Frontal cortex (tissue), 4 donors: ENCODE measurements at places on chromosomes 12 and 14.

GRCh38 chr14:55031190-55031589 lies 4.2 kb downstream of the SOCS4 start:
- no peak for DNase-seq

- peak; percentile 17 for DNase-seq
Observed at GRCh38 chr12:118190266-118190665, 54.3 kb downstream of the PEBP1 start.

GRCh38 chr12:24960222-24960855 lies 11.4 kb upstream of the BCAT1 start:
- no peak for DNase-seq

DNA sequence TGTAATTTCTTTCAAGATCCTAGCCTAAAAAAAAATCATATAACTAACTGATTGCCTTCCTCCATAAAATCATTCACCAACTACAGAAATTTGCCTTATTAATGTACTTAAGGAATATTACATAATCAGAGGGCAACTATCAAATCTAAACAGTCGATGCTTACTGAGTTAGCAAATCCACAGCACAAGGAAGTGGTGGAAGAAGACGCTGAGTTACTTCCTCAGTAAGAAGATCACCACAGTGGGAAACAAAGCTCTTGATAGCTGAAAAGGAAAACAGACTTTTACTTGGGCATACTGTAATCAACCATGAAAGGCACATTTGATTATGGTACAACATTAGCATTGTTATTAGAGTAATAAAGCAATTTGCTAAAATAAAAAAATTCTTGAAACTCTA lies 48.7 kb downstream of the HEATR5A start:
- DNase-seq: no peak

DNA sequence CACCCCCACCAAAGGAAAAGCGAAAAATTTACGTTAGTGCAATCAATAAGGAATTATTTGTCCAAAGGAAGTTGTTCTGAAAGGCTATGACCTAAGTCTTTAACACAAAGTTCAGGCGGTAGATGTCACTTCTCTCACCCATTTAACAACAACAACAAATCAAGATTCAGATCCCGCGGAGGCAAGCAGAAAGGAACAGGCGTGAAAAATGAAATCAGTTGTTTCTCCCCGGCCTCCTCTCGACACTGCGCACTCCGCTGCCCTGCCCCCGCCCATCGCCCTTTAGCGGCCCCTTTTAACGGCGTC lies 1.4 kb downstream of the DENND5B start:
- DNase-seq: no peak

GRCh38 chr14:68966872-68967301 lies 12.2 kb downstream of the ACTN1 start:
- no peak for DNase-seq

- no peak for DNase-seq
Observed at GRCh38 chr12:100151769-100152168, 9.1 kb upstream of the BLTP3B start.

GRCh38 chr12:53338916-53339315 lies 2.8 kb upstream of the SP7 start:
- DNase-seq: no peak

GRCh38 chr14:96217376-96217913 lies 12.8 kb downstream of the BDKRB2 start:
- no peak for DNase-seq

DNA sequence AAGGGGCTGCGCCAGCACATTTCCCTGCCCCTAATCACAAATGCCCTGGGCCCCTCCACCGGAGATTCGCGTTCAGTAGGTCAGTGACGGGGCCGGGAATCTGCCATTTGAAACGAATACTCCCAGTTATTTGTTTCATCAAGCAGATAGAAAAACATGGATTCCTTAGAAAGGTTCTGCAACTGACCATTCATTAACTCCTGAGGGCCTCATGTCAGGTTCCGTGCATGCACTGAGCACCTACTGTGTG lies 25.6 kb upstream of the UBC start:
- DNase-seq: no peak

- no peak for DNase-seq
Observed at GRCh38 chr12:47986832-47987231, 17.4 kb downstream of the COL2A1 start.

DNA sequence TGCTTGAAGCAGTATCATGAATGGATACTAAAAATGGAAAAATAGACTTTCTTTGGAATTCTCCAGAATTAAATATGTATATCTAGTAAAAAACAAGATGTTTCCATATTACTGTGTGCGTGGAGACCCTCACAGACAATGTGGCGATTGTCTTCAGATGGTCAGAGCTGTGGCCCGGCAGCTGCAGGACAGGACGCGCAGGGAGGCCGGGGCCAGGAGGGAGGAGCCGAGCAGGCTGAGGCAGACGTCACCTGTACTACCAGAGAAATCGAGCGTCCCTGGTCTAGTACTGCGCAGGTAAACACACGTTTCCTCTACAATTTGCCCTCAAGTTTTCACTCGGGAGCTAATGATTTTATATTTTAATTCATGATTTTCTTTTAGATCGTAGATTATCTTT lies 22.8 kb downstream of the DDX51 start:
- DNase-seq: no peak

GRCh38 chr12:96308881-96309280 lies 91.4 kb downstream of the CDK17 start:
- no peak for DNase-seq

DNA sequence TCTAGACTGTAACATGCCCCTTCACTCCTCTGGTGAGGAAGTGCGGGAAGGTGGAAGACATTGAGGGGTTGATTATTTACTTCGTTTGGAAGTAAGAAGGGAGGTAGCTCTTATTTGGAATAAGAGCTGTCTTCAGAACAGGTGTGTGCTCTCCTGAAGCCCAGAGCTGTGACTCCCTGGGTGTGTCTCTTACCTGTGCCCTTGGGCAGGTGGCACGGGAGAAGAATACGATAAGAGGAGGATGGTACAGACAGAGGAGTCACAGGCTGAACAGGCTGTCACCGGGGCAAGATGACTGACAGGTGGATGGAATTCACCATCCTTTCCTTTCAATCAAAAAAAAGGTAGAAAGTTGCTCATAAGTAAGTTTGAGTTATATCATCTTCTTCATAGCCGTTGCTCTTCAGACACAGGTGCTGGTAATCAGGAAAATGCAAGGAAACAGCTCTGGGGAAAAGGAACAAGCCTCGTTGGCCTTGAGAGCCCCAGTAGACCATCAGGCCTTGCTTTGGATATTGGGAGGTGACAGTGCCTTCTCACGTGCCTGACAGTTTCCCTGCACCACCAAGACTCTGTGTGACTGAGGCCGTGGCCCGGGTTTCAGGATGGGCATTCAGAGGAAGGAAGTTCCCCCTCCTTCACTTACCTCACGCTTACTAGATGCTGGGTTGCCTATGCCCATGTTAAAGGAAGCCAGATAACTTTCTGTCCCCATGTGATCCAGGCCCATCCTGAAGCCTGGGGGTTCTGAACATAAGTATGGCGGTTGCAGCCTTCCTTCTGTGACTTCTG lies 120.4 kb downstream of the ETV6 start:
- no peak for DNase-seq

DNA sequence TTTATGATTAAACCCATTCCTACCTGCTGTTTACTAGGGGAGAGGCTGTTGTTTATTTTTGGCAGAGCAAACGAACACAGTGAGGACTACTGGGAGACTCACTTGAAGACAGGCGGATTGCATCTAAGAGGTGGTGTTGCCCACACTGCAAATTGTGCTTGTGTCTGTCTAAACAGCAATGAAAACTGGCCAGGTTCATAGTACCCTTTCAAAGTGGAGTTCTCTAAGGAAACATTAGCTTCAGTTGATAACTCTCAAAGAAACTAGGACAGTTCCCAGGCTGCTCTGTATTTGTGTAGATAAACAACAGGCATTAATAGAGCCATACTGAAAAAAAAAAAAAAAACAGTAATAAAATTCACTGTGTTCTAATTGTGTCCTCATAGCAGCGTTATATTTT lies 466.0 kb upstream of the RGS6 start:
- no peak for DNase-seq

DNA sequence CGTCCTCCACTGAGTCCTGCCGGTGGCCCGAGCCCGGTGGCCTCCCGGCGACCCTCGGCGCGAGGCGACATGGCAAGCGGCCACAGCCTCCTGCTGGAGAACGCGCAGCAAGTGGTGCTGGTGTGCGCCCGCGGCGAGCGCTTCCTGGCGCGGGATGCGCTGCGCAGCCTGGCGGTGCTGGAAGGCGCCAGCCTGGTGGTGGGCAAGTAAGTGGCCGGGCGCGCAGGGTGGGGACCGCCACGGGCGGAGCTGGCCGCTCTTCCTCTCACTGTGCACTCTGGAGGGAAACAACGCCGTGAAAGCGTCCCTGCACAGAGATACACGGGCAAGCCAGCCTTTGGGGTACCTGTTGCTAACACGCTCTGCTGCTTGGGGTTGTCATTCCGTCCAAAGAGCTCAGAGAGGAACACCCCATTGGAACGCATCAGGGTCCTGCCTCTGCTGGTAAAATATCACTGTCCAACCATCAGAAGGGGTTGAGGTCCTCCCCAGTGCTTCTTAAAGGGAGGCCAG lies at the start of gene AMDHD1:
Gene AMDHD1, plus strand, starts transcription at position 2 of the 513 bp plus-strand sequence. Its CDS starts 68 bp downstream, at position 70.
- DNase-seq: peak; percentile 58

GRCh38 chr12:44574586-44574985 lies 301.5 kb downstream of the NELL2 start:
- no peak for DNase-seq

GRCh38 chr12:1947081-1947480 lies 28.6 kb upstream of the CACNA2D4 start:
- no peak for DNase-seq

DNA sequence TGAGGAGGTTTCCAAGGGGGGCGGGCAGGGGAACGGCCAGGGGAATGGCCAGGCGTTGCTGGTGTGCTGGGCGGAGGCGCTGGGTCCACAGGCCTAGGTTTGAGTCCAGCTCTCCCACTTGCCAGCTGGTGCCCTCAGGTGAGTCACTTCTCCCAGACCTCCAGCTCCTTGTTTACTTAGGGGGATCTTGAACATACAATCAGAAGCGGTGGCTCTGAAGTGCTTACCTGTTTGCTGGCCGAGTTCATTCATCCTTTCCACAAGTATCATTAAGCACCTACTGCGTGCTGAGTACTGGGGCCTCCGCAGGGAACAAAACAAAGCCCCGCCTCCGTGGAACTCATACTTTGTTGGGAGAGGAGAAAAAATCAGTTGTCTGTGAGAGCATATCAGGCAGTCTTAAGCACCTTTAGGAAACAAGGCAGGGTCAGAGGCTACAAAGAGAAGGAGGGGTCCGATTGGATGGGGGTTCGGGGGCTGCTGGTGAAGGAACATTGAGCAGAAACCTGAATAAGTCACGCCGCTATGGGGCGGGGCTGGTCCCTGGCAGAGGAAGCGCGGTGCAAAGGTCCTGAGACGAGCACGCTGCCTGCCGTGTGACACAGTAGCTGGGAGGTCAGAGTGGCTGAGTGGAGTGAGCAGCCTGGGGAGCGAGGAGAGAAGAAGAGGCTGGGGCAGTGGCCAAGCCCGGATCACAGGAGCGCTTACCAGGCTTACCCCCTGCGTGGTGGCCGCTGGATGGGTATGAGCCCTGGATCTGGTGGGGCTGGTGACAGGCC lies 15.1 kb downstream of the MVK start:
- no peak for DNase-seq

GRCh38 chr12:116297224-116297834 lies 19.8 kb upstream of the MED13L start:
- no peak for DNase-seq

GRCh38 chr14:80468331-80469122 lies 257.2 kb upstream of the DIO2 start:
- DNase-seq: no peak

- DNase-seq: no peak
Observed at GRCh38 chr12:68863109-68863770, 55.3 kb downstream of the MDM2 start.

- no peak for DNase-seq
Observed at GRCh38 chr14:104676694-104677511, 12.5 kb upstream of the INF2 start.
